ENCODE measurements at places on chromosomes 2 and 18.

GRCh38 chr18:11981543-11982366 lies 448 bp downstream of the IMPA2 start:
- DNase-seq = no peak

GRCh38 chr18:79645291-79645983 lies 34.2 kb upstream of the CTDP1 start:
- no peak for DNase-seq

DNA sequence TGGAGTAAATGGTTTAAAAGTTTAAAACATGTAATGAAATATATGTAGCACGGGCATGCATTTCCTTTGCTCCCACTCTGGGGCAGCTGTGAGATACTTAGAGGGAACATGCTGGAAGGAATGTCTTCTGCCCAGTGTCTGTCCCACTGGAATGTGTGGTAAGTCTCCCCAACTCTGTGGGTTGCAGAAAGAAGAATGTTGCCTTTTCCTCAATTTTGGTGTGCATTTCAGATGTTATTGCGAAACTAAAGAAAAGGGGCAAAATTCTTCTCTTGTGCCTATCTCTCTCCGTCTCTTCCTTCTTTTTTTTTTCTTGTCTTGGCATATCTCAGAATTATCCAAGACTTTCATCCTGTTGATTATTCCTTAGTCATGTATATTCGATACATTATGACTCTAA lies 201.1 kb downstream of the SH3RF3 start:
- no peak for DNase-seq

- DNase-seq = no peak
These were observed 122.8 kb downstream of the OSBPL1A start for GRCh38 chr18:24274837-24275236.

DNA sequence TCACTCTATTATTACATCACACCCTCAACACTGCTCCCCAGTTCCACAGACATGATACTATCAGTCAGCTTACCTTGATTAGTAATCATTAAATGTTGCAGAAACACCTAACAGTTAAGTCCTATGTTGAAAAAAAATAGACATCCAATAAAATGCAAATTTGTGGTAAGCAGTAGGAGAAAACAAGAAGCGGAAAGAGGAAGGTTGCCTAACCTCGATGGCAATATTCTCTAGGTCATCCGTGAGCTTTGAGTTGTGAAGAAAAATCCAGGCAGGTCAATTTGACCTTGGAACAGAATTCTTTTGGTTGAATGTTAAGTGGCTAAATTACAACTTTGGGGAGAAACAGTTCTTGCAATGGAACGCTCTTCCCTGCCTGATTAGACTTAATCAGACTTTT lies 264.4 kb downstream of the AFF3 start:
- DNase-seq = no peak

GRCh38 chr2:189128970-189129369 lies 50.6 kb downstream of the COL5A2 start:
- DNase-seq = no peak

DNA sequence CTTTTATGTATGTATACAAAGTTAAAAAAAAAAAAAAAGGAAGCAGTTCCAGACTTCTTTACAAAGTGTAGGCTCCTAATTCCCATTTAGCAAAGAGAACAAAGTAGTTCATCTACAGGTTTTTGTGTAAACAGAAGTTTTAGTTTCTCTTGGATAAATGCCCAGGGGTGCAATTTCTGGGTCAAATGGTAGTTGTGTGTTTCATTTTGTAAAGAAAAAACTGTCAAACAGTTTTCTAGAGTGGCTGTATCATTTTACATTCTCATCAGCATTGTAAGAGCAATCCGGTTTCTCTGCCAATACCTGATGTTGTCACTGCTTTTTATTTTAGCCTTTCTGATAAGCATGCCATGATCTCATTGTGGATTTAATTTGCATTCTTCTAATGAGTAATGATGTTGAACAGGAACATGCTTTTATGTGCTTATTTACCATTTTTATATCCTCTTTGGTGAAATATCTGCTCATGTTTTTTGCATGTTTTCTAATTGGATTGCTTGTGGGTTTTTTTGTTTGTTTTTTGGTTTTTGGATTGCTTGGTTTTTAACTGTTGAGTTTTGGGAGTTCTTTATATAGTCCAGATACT lies 16.6 kb upstream of the PSME4 start:
- DNase-seq = no peak

DNA sequence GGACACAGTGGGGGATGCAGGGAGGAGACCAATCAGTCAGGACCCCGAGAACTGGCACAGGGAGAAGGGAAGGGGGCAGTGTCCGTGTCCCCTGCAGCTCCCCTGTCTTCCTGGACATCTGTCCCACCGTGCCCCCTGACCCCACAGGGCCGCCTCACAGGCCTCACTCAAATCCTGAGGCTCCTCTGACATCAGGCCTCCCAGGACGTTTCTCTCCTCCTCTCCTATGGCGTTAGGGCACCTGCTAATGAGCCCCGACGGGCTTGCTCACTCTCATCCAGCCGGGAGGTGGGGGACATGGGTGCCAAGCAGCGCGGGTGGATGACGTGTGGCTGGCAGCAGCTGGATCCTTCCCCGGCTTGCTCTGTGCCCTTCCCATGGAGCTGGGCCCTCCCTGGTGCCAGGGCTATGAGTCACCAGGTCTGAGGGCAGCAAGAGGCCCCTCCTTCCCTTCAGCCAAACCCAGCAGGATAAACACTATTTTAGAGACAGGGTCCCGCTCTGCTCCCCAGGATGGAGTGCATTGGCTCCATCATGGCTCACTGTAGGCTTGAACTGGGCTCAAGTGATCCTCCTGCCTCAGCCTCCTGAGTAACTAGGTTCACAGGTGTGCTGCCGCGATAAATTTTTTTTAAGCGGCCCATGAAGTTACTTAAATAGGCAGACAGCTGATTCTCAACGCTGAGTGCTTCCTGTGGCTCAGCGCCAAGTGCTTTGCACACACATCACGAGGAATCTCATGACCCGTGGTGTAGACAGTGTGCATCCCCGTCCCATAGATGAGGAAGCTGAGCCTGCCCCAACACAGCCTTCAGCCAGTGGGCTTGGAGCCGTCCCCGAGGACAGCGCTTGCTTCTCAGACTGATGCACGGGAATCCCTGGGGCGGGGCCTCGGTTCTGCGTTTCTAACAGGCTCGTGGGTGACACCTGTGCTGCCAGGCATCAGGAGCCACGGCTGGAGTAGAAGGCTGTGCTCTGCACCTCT lies 64.5 kb upstream of the HDAC4 start:
- DNase-seq = no peak

GRCh38 chr2:68907232-68907919 lies 36.2 kb upstream of the BMP10 start:
- no peak for DNase-seq

GRCh38 chr2:157893611-157894010 lies 17.5 kb upstream of the ACVR1 start:
- DNase-seq = no peak

DNA sequence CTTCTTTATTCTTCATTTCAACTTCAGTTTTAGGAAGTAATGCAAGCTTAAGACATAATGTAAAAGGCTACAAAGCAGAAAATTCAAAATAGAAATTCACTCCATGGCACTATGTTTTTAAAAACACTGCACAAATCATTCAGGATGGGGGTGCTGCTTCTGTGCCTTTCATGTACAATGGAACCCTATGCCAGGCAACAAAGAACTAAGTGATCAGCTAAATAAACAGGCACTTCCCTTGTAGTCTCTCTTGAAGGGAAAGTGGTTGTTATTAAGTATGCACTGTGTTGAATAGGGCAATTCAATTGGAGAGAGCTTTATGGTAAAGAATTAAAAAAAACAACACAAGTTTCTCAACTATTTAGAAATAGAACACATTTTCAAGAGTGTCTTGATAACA lies 10.9 kb upstream of the ERBB4 start:
- no peak for DNase-seq

- DNase-seq = no peak
These were observed 139.0 kb downstream of the TRIM43 start for GRCh38 chr2:95730813-95731212.

DNA sequence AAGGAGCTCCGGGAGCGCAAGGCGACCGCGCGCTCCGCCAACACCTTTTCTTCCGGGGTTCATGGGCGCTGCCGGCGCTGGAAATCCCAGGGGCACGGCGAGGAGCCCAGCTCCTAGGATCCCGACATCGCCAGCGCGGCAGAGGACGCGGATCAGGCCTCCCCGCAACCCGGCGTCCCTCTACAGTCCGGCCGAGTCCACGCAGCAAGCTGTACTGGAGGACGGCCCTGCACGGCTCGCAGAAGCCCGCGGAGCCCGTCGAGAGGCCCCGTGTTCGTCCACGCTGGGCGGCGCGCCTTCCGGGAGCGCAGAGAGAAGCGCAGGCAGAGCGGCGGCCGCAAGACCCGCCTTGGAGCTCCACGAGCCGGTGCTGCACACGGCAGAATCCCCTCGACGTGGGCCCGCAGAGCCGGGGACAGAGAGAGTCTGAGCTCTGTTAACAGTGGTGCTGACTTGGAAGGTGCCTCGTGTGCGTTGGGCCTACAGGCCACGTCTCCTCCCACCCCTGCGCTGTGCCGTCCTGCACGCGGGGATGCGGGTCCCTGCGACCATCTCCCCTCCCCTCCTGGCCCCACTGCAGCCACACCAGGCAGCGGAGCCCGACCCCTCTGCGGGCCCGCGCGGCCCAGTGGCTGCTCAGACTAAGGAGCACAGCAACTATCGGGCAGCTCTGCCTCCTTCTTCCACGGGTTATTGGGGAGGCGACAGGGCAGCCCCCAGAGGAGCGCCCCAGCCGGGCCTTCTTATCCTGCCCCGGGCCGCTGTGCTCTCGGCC lies 28.1 kb upstream of the PTPN2 start:
- no peak for DNase-seq

- no peak for DNase-seq
These were observed 82.0 kb upstream of the RANBP2 start for GRCh38 chr2:108637304-108637669.

GRCh38 chr2:226983895-226984749 lies 148.3 kb downstream of the RHBDD1 start:
- DNase-seq = no peak

GRCh38 chr2:164928101-164928673 lies 27.1 kb downstream of the SLC38A11 start:
- no peak for DNase-seq

DNA sequence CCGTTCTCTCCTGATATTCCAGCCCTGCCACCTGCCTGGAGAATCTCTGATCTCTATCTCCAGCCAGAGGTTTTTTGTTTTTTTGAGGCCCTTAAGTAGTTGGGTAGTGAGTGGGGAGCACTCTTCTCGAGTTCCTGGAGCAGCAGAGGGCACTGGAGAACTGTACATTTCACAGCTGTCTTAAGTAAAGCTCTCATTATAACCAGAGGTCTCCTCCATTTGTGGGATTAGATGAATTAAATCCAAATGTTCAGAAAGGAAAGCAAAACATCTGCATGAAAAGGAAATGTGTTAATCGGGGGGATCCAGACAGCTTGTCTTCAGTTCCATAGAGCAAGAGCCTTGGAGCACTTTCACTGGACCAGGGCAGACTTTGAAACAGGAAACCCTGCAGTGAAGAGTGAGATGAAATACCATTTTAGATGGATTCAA lies 32.8 kb downstream of the AOX1 start:
- DNase-seq = no peak

DNA sequence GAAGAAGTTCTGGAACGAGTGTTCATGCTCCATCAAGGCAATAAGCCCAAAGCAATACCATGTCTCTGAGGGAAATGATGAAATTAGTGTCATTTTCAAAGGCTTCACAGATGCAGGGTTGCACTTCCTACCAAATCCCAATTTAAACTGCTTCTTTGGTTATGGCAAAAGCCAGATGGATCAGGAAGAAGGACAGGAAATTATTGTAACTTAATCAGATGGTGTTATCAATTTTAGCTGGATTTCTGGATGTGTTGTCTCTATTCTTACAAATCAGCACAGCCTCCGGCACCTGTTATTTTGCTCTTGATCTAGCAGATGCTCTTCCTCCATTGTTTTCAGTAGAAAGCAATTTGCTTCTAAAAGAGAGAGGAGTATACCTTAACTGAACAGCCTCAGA lies 693.4 kb downstream of the SOCS6 start:
- no peak for DNase-seq

- no peak for DNase-seq
These were observed 3.7 kb downstream of the SMC6 start for GRCh38 chr2:17749753-17750438.

DNA sequence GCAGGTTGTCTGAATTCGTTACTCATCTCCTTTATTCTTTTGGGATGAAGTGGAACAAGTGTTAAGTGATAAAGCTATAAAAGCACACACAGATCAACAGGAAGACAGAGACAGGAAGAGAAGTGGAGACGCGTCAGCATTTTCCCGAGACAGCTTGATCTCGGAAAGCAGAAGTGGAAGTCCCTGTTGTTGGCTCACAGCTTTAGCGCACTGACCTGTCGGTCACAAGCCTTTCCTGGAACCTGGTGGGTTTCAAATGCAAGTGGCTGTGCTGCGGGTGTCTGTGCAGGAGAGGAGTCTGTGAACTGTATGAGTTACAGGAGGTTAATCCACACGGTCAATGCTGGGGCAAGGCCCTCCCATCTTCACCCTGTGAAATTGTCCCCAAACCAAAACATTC lies 116.6 kb upstream of the PELI1 start:
- DNase-seq = no peak

DNA sequence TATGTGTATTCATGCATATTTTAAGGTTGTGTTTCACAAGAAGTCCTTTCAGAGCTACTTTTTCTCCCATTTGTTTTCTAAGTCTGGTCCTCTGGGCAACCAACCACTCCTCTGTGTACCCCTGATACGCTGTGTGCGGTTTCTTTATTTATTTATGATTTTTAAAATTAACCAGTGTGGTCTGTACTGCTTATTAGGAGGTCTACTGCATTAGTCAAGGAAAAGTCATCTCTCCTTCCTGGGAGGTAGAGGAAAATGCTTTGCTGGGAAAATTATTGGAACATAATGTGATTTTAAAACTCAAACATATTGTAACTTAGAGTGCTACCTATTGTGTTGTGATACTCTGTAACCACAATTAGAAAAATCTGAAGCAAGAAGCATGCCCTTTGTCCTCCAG lies 1404.3 kb downstream of the SUCLG1 start:
- DNase-seq = no peak
